Cerebellum (tissue), 4 donors: ENCODE measurements at places on chromosomes 11 and 22. TPM values are rescaled to one million over a fixed set of nuclear protein-coding genes. Genes with fewer than 3 reads are reported as not detected.
A peak's percentile ranks its signal among the peaks of the same experiment; 100 is the strongest.

OLFML1 gene
- total RNA-seq, result 2.9 TPM

DNA sequence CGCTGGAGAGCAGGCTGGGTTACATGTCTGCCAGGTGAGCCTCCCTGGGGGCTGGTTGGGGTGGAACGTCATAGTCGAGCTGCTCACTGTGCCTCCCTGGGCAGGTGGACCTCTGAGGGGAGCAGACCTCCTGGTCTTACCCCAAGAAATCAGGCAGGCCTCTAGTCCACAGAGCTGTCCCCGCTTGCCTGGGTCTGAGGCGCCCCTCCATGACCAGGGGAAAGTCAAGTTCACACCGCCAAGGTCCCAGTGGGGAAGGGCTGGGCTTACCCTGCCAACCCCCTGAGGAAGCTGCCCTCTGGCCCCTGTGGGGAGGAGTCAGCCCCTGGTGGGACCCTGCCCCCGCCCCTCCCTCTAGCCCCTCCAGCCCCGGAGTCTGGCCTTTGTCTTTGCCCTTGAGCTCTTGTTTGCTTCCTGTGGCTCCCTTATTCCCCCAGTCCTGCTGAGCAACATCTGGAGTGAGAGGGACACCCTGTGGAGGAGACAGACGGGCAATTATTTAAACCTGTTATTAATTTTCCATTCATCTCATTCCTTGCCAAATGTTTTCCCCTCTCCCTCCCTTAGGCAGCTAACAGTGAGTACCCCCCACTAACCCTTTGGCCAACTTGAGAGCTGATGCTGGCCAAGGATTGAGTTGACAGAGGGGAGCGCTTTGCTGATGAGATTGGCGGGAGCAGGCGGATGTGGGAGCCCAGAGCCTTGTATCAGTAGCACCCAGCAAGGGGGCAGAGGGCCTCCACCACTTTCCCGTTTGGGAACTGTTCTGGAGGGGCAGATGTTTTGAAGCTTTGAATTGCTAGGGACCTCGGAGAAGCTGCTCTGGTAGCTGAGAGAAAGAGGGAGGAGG, 83.4 kb downstream of the CEP164 start:
- peak; percentile 27 for DNase-seq

- DNase-seq, result no peak
These were observed 5.7 kb upstream of the OR51B4 start for GRCh38 chr11:5307256-5308019.

DNA sequence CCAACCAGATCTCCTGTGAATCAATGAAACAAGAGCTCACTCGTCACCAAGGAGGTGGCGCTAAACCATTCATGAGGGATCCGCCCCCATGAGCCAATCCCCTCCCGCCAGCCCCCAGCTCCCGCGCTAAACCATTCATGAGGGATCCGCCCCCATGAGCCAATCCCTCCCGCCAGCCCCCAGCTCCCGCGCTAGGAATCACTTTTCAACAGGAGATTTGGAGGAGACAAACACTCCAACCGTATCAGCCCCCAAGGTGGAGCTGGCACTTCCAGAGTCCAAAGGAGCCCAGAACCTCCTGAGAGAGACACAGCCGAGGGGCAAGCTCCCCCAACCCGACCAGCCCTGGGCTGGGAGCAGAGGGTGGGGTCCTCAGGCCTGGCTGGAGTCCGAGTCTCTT, 40.9 kb upstream of the PRR5 start:
- DNase-seq, result no peak

CDC42EP1 gene
- 2.6 TPM for total RNA-seq

KREMEN1 gene
- 9.1 TPM for total RNA-seq
